ENCODE measurements at places on chromosomes 3 and 15.

DNA sequence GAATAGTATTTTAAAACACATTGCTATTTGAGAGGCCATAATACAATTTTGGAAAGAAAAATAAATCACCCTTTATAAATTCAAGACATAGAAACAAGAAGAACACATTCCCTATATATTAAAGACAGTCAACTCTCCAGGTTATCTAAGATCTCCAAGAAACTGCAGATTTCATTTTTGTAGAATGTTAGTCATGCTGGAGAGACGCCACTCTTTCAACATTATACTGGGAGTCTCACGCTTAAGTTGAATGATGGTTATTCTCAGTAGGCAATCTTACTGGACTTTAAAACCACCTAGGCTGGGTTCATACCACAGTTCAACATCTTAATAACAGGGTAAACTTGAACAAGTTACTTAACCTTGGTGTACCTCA, 3.6 kb upstream of the CHRM5 start:
- no peak for DNase-seq

GRCh38 chr15:81256916-81257315, 60.2 kb downstream of the IL16 start:
- DNase-seq, result no peak

GRCh38 chr3:136831461-136831860, 12.5 kb downstream of the SLC35G2 start:
- DNase-seq, result no peak

- DNase-seq, result no peak
Observed at GRCh38 chr15:73629798-73630429, 3.3 kb downstream of the NPTN start.

DNA sequence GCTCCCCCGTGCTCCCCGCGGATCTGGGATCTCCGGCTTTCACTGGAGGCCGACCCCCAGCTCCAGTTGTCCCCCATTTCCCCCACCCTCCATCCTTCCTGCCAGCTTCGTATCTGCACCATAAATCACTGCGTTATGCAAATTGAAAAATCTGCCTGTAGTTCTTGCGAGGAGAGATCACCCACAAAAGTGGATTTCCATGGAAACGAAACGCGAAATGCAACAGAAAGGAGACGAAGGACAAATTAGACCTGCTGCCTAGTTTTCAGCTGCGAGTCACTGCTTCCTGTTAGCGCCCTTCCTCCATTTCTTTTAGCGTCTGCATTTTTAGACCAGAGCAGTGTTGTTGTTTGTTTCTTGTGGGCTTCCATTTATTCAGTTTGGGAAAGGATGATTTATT, 127.1 kb upstream of the ATP10A start:
- DNase-seq, result no peak

Data from posterior vena cava (tissue), 2 donors.